Endothelial cell of umbilical vein (primary cell): ENCODE measurements at places on chromosomes 13 and 19.

DNA sequence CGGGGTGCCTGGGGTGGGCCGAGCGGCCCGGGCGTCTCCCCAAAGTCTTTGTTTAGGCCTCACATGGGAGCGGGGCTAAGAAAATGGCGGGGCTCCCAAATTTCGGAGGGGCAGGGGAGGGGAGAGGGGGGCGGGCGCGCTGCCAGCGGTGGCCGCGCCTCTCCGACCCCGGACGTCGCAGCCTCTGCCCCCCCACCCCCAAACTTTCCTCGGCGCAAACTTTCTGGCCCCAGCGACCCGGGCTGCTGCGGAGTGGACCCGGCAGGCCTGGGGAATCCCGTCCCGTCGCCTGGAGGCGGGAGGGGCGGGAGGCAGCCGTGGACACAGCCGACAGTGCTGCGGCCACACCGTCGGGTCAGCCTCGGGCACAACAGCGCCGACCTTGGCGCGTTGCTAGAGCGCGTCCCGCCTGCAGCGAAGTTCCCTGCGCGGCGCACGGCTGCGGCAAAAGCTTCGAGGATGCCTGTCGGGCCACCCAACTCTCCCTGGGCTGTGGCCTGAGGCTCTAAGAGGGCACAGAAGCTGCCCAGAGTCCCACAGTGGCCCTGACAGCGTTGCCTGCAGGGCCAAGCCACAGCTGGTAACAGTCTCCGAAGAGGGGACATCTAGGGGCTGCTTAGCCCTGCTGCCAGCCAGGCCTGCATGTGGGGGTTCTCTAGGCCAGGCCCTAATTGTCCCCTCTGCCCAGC lies 1.3 kb downstream of the NFIX start:
- no peak overlapping the region for H3K27ac ChIP-seq
- peak; percentile 23 for DNase-seq
- peaks cover 5% of the 10 kb centered on the region for H3K4me1 ChIP-seq
- no peaks in the 10 kb centered on the region for H3K36me3 ChIP-seq

- no peak overlapping the region for H3K4me3 ChIP-seq
- H3K27ac ChIP-seq, result no peak overlapping the region
- H3K27me3 ChIP-seq, result no peaks in the 10 kb centered on the region
- H3K4me1 ChIP-seq, result no peaks in the 10 kb centered on the region
- DNase-seq, result no peak
- H3K36me3 ChIP-seq, result no peaks in the 10 kb centered on the region
These were observed 463.2 kb downstream of the KLF12 start for GRCh38 chr13:73671011-73671410.

- peak overlapping the region; percentile 87 for H3K27ac ChIP-seq
- DNase-seq, result no peak
- H3K27me3 ChIP-seq, result no peaks in the 10 kb centered on the region
- H3K4me1 ChIP-seq, result peaks cover 16% of the 10 kb centered on the region
- H3K36me3 ChIP-seq, result no peaks in the 10 kb centered on the region
These were observed 17.4 kb upstream of the POMP start for GRCh38 chr13:28641600-28641926.

- H3K27ac ChIP-seq, result no peak overlapping the region
- H3K36me3 ChIP-seq, result no peaks in the 10 kb centered on the region
- DNase-seq, result no peak
These were observed 881 bp downstream of the ARHGAP33 start for GRCh38 chr19:35776102-35776788.

GRCh38 chr19:13684021-13684420 lies 80.3 kb upstream of the MRI1 start:
- no peaks in the 10 kb centered on the region for H3K27me3 ChIP-seq
- no peak for DNase-seq
- H3K27ac ChIP-seq, result no peak overlapping the region
- no peaks in the 10 kb centered on the region for H3K36me3 ChIP-seq
- H3K4me1 ChIP-seq, result no peaks in the 10 kb centered on the region

- no peak overlapping the region for H3K27ac ChIP-seq
- no peak overlapping the region for H3K4me3 ChIP-seq
- H3K4me1 ChIP-seq, result no peaks in the 10 kb centered on the region
- no peak for DNase-seq
These were observed 104.5 kb downstream of the PIBF1 start for GRCh38 chr13:72886272-72887067.

GRCh38 chr13:99980201-99980823 lies 1.3 kb upstream of the ZIC2 start:
- no peak overlapping the region for H3K27ac ChIP-seq
- H3K4me1 ChIP-seq, result peaks cover 5% of the 10 kb centered on the region
- no peaks in the 10 kb centered on the region for H3K36me3 ChIP-seq
- DNase-seq, result peak; percentile 47
- H3K4me3 ChIP-seq, result no peak overlapping the region

GRCh38 chr19:46463516-46463915 lies 7.8 kb downstream of the PNMA8A start:
- no peak overlapping the region for H3K27ac ChIP-seq
- no peak for DNase-seq
- H3K36me3 ChIP-seq, result no peaks in the 10 kb centered on the region
- no peaks in the 10 kb centered on the region for H3K4me1 ChIP-seq
- H3K4me3 ChIP-seq, result no peak overlapping the region
